ENCODE measurements at places on chromosomes 5 and 9. TPM values are rescaled to one million over a fixed set of nuclear protein-coding genes. Genes with fewer than 3 reads are reported as not detected.

The C5orf52 gene
- total RNA-seq = not detected

The SMC5 gene
- 15.1 TPM for total RNA-seq

The STKLD1 gene
- total RNA-seq = 0.64 TPM

The MELK gene
- 68.7 TPM for total RNA-seq

The PHF24 gene
- total RNA-seq = 0.09 TPM

The WDR38 gene
- total RNA-seq = 0.14 TPM

The CCNI2 gene
- 0.07 TPM for total RNA-seq

The CYLC2 gene
- total RNA-seq = not detected

The PGM5 gene
- not detected for total RNA-seq

The MED7 gene
- 14.8 TPM for total RNA-seq

The GMCL2 gene
- not detected for total RNA-seq

The LCN2 gene
- 3.4 TPM for total RNA-seq

The LRRC19 gene
- not detected for total RNA-seq

The OLFM1 gene
- total RNA-seq = 9.6 TPM

The CCNB1 gene
- 246 TPM for total RNA-seq

The CD72 gene
- total RNA-seq = 0.22 TPM

The WDR55 gene
- 27.3 TPM for total RNA-seq

The SLC4A9 gene
- total RNA-seq = 0.02 TPM

The TAS2R1 gene
- total RNA-seq = not detected

The KLF4 gene
- total RNA-seq = 35.1 TPM

The EGFLAM gene
- 0.39 TPM for total RNA-seq
